CD4-positive, alpha-beta T cell treated with Interleukin-10 for 1 hour (primary cell): ENCODE measurements at places on chromosomes 2 and 18.

- DNase-seq = peak; percentile 12
These were observed 24.1 kb upstream of the CHRNA1 start for GRCh38 chr2:174788291-174788929.

DNA sequence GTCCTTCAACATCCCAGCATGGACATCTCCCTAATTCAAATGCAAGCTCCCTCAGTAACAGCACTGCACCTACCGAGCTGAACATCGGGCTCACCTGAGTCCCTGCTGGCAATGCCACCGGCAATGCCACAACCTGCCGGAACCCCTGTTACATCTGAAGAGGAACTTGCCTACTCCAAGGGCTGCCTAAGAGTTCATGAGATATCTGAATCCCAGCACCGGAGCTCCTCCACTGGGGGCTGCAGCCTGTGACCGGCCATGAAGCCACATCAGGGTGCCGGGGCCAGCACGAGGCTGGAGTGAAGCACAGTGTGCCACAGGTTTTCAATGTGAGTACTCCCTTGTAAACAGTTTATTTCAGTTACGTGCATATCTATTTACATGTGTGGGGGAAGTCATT, 152.9 kb downstream of the EIPR1 start:
- no peak for DNase-seq

DNA sequence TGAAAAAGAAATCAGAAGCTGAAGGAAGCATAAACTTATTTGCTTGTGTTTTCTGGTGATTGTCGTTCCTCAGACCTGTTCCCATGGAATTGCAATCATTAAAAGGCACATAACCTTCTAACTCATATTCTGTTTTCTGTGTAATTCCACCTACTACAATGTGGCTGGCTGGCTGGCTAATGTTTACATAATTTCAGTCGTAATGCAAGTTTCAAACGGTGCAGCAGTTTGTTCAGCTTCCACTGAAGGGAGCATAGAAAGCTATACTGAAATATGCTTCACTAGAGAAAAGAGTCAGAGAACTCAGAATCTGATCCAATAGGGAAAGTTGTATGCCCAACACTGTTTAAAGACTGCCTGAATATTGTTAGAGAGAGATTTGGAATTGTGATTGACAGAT, 27.1 kb upstream of the SCN7A start:
- no peak for DNase-seq

DNA sequence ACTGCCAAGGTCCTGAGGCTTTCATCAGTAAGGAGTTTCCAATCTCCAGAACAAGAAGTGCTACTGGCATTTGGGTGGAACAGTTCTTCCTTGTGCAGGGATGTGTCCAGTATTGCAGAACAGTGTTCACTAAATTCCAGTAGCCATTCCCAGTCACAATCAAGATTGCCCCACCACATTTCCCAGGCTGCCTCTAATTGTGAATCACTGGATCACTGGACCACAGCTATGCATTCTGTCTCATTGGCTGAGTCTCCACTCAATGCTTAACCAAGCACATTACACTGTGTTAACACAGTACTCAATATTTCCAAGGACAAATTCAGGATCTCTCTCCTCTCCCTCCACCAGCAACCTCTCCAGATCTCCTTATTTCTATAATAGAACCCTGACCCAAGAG, 160.2 kb upstream of the CCDC150 start:
- no peak for DNase-seq

DNA sequence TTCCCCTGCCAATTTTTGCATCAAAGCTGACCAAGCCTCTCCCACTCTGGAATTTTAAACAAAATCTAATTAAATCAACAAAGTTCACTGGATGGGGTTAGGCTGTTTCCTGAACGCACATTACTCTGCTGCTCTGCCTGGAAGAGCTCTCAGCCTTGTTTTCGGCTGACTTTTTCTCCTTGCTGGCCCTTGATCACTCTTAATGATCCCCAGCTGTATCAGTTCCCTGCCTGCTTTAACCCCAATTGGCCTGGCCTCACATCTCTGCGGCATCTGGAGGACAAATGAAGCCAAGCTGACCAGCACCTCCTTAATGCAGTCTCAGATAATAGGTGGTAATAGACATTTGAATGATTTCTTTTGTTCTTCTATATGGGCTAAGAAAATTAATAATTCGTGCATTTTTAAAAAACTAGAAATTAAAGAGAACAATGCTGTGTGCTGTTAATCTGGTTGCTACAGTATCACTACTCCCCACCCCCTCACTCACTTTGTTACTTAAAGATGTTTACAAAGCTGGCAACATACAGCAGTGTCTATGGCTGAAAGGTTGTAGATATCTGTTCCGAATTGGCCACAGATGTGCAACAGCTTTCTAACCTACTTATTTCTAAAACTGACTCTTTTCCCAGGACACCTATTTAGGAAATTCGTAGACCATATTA, 415.2 kb upstream of the KCNH7 start:
- DNase-seq = no peak

DNA sequence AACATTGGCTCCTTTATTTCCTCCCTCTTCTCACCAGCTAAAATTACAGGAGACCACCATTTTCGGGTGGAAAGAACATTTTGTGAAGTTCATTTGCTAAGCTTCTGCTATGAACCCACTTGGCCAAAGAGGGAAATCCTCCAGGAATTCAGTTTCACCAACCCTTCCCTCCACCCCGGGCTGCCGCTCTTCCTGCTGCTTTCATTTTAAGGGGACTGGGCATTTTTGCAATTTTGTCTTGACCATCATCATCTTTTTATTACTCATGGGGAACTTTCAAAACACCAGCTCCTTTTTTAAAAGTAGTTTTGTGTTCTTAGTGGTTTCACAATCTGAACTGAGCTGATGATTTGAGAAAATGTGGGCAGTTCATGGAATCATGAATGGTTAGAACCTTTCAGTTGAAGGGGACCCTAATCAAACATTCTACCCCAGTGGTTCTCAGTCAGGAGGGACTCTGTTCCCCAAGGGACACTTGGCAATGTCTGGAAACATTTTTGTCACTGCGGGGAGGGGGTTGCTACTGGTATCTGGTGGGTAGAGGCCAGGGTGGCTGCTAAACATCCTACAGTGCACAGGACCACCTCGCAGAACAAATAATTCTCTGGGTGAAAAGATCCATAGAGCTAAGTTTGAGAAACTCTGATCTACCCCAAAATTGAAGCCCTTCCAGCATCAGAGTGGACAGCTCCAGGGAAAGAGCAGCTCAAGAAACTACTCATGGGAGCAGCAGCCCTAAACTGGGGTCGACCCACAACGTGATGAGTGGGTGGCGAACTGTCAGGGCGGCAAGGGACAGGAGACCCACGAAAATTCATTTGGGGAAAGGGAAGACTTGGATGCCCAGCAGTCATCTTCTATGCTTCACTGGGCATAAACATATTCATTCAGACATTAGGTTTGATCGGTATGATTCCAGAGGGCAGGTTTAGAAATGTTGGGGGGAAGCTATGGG, 92.9 kb downstream of the ACKR3 start:
- no peak for DNase-seq

GRCh38 chr2:12861344-12861930, 144.7 kb downstream of the TRIB2 start:
- peak; percentile 21 for DNase-seq

GRCh38 chr2:85011098-85011497, 40.1 kb downstream of the KCMF1 start:
- DNase-seq = no peak
